HT1080 (cell line): ENCODE measurements at places on chromosomes 3 and 15. TPM values are rescaled to one million over a fixed set of nuclear protein-coding genes. Genes with fewer than 3 reads are reported as not detected.

GRCh38 chr15:79401301-79401700, 30.8 kb upstream of the MINAR1 start:
- no peak for DNase-seq

- DNase-seq, result no peak
Measured at GRCh38 chr3:180223268-180223667, 186.5 kb upstream of the PEX5L start.

DNA sequence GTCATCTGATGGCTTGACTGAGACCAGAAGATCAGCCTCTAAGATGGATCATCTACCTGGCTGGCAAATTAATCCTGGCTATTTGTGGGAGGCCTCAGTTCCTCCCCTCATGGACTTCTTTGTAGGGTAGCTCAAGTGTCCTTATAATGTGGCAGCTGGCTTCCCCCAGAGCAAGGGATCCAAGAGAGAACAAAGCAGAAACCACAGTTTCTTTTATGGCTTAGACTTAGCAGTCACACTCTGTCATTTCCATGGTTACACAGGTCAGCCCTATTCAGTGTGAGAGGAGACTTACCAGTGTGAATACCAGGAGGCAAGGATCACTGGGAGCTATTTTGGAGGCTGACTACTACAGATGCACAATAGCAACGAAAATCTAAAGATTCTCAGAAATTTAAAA, 15.3 kb upstream of the ARL14 start:
- peak; percentile 63 for DNase-seq

Gene CPN2
- not detected in 2 replicates for total RNA-seq

DNA sequence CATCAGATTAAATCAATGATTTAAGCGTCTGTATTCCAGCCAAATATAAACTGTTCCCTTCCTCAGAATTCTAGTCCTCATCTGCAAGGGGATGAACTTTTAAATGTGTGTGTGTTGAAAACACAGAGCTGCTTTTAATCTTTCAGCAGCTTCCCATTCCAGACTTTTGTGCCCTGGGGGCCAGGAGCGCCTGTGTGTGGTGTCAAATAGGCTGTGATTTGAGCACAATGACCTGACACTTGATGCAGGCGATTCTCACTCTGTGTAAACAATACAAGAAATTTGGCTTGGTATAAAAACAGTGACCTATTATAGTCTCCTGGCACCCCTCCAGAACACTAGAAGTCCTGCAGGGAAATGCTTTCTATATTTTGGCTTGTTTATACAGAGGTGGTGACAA, 274.6 kb upstream of the ROPN1 start:
- DNase-seq, result no peak

DNA sequence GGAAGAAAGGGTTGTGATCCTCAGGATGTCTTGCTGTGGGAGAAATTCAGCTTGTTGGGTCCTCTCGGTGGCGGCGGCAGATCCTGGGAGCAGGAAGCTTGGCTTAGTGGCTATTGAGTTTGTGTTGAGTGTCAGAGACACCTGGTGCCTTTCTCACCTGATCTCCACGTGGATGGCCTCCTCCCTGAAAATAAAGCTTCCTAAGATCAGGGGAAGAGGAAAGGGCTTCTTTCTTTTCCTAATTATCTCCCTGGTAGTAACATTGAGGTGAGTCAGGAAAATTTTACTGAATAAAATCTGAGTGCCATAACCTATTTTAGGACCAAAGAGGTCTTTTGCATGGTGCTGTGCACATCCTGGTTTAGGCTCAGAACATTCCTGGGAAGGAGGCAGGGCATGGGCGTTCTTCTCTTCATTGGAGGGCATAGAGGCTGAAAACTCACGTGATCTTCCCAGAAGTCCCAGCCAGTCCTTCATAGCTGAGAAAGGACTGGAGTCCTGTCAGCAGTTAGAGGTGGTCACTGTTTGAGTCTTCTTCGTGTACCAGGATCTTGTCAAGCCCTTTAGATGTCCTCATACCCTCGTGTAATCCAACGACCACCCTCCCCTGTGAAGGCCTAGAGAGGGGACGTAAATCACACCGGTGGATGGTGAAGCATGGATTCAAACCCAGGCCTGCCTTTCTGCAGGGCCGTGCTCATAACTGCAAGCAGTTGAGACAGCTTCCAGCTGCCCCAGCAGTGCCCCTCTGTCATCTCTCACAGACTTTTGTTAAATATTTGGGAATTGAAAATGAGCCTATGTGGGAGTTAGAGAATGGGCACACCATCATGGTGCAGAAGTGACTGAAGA, 1.1 kb downstream of the CMTM8 start:
- DNase-seq, result peak; percentile 37

DNA sequence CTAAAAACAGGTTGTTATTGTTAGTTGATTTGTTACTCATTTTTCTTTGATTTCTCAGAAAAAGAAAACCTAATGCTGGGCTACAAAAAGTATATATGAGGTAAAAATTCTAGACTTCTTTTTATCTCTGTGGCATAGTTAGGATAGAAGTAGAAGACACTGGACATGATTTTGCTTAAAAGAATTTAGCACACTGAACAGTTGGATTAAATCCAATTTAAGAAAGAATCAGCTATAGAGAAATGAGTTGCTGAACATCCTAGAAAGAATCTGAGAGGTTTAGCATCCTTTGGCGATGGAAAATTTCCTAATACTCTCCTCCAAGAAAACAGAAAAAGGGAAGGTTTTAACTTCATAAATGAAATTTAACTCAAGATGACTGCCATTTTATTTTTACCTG, 259.7 kb downstream of the TBL1XR1 start:
- DNase-seq, result no peak

Gene RHCG
- not detected in 2 replicates for total RNA-seq

Gene HYAL1
- total RNA-seq, result 0.40 and 0.43 TPM in 2 replicates

DNA sequence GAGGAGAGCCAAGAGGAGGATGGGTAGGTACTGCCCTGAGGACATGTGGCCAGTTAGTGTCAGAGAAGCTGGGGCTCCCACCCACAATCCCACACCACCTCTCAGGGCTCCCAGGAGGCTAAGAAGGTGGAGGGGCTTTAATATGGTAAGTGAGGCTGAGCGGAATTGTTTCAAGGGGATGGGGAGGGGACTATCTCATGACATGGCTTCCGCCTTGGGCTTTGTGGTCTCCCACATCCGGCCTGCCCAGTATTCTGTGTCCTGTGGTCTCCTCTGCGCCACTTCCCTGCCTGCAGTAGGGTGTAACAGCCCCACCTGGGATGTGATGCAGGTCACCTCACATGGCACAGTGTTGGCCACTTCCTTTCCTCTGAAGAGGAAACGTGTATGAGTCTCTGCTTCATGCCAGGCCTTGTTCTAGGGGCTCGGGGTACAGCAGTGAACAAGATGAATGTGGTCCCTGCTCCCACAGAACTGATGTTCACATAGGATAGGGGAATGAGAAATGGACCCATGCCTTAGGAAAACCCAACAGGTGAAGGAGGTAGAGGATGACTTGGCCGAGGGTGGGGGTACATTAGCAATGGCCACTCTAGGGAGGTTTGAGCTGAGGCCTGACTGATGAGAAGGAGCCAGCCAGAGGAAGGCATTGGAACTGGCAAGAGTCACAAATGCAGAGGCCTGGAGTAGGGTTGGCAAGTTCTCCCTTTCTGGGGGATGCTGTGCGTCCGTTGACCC, 3.2 kb downstream of the NEIL1 start:
- peak; percentile 84 for DNase-seq

GRCh38 chr3:120258009-120258408, 27.0 kb downstream of the GPR156 start:
- no peak for DNase-seq
